ENCODE measurements at places on chromosomes 6 and 20.

DNA sequence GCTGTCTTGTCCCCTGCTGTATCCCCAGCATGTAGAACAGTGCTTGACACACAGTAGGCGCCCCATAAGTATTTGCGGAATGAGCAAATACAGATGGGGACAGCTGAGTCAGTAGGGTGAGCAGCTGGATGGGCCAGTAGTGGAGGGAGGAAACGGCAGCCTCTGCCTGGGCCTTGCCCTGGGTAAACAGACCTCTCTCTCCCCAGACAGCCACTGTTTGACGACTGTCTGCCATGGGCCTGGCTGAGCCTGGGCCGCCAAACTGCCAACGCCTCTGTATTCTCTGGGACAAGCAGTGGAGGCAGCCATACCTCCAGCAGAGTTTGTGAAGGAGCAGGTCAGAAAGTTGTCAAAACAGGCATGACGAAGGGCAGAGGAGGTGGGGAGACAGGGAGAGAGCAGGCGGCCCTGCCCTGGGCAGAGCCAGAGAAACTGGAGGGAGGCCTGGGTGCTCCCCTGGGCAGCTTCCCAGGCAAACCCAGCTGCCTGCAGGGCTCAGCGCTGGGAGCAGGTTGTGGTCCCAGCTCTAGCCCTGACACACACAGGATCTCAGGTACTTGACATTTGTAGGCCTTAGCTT, 15.2 kb downstream of the HNF4A start:
- DNase-seq, result no peak

GRCh38 chr20:59299945-59300332, 472 bp upstream of the EDN3 start:
- no peak for DNase-seq

DNA sequence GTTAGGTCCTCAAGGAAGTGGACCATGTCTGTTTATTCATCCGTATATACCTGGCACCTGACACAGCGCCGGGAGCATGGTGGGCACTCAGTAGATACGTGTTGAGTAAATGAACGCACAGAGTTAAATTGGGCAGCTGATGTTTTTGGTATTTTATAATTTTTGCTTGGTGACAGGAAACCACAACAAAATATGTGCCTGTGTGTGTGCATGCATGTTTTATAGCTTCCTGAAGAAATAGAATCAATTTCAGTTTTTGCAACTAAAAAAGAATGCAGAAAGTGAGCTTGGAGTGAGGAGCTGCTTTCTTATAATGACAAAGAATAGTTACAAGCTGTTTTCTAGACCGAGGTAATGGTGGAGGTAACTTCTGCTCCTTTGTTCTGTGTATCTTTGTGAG, 91.4 kb downstream of the PLCB4 start:
- no peak for DNase-seq

GRCh38 chr6:125810445-125810844, 19.7 kb downstream of the NCOA7 start:
- DNase-seq, result no peak

DNA sequence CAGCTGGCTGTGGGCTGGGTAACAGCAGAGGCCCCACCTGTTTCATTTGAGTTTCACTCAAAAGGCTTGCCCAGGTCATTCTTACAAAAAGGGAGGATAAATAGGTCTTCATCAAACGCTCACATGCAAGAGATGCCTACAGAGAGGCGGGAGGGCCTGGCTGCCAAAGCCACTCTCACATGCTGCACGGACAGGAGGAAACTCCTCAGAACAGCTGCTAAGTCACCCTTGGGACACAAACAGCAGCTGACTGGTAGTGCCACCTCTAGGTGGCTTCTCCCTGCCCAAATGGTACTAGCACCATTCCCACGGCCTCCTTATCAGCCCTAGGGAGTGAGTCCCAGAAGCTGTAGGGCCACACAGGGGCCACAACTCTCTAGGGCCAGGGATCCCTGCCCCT, 23.8 kb downstream of the SLC22A23 start:
- DNase-seq, result no peak
